ENCODE measurements at places on chromosomes 3 and 15.

DNA sequence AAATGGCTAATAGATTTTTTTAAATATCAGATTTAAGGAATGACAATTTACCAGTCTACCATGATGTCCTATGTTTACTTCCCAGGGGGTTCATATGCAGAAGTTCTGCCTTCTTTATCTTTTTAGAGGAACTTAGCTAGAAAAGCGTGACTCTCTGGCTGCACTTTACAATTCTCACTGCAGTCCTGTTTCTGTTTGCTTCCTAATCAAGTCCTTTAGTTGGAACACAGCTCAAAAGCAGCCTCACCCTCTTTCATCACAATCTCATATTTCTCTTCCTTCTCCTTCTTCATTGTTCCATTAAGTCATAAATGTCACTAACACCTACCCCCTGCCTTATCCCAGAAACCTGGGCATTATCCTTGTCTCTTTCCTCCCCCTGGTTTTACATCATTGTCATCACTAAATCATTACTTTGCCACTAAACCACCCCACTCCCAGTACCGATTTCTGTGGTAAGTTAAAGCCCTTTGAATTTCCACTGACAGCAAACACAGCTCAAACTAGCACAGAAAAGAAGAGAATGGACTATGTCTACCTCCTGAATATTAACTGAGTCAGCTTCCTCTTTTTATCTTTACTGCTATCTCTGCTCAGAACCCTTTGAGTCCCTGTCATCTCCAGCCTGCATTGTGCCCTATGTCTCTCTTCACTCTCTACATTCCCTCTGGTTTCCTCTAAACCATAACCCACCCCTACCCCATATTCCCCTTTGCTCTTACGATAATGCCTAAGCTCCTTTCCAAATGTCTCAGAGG, 13.8 kb upstream of the PPP4R2 start:
- no peak for DNase-seq

DNA sequence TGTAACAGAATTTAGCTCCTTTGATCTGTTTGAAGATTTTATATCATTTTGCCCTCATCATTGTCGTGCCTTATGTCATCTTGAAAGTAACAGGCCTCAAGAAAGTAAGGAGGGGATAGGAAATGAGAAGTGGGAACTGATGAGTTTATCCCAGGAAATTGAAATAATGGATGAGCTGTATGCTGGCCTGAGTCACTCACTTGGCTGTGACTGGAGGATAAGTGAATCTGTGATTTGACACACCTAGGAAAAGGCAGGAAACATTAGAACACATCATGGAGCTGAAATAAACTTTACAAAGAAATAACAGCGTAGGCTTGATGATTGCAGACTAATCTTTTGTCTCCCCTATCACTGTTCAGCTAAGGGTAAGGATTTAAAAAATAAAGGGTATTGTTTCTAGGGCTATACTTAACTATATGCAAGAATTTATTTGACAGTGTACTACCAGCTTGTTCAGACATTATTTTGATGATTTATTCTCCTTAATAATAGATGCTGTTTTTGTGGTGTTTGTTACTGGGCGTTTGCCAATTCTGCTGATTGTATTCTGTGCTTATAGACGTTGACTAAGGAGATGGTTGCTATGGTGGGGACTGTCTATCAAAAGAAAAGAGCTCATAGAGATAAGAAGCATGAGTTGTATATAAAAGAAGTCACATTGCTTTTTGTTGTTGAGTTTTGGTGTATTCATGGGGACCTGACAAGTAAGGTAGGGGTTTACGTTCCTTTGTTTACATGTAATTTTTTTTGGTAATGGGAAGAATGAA, 105.6 kb upstream of the ROPN1 start:
- DNase-seq = no peak

- DNase-seq = no peak
Measured at GRCh38 chr15:57406062-57406772, 29.9 kb downstream of the CGNL1 start.

GRCh38 chr15:78627348-78627747, 6.6 kb upstream of the CHRNA3 start:
- no peak for DNase-seq

GRCh38 chr3:17753632-17753992, 11.2 kb upstream of the TBC1D5 start:
- DNase-seq = no peak

DNA sequence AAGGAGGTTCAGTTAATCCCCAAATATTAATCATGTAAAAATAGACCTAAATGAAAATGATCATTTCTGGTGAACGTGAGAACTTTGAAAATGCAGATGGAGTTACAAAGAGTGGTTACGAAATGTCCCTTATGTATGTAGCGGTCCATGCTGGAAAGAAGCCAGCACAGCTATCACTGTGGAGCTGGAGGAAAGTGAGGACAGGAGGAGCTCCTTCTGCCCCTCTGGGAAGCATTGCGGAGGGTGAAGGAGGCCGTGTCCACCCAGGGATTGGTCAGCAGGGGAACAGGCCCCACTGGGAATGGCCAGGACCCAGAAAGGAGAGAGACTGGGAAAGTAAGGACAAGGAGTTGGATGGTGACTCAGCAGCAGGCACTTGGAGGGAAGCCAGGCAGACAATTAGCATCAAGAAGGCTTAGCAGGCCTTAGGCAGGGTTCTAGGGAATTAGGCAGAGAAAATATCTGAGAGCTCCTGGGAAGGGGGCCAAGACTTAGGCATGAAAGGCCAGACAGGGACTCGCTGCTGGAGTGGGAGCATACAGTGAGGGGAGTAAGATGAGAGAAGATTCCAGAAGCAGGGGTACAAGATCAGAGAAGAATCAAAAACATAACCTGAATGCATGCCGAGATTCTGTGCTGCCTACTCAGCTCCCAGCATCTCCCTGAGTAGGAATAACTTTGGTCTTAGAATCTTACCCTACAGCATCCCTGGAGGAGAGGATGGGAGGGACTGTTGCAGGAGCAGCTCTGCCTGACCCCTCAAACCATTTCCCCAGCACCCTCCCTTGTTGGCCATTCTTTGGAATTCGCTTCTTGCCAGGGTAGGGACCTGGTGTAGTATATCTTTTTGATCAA, 171.0 kb upstream of the UMPS start:
- peak; percentile 93 for DNase-seq

DNA sequence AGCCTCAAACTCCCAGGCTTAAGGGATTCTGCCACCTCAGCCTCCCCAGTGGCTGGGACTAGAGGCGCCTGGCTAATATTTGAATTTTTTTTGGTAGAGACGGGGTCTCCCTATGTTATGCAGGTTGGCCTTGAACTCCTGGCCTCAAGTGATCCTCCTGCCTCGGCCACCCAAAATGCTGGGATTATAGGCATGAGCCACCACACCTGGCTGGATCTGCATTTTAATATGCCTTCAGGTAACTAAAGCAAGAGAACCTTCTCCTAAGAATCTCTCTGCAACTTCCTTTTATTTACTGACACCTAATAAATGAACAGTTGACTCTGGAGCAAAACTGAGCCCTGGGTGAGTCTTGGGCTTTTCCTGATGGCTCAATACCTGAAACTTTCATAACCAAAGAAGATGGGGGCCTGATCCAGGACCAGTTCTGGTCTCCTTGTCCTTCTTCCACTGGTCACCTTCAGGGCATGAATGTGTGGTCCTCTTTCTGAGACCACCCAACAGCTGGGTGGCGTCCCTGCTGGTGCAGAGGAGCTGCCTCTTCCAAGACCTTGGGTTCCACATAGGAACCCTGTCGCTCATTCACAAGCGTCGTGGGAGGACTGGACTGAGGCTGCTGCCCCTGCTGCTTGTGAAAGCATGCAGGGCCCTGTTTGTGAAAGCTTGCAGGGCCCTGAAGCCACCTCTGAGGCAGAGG, 28.2 kb downstream of the CCR9 start:
- DNase-seq = no peak

GRCh38 chr15:91219206-91219605, 119.1 kb downstream of the SV2B start:
- no peak for DNase-seq

- no peak for DNase-seq
Measured at GRCh38 chr15:66939451-66940023, 125.9 kb upstream of the SMAD3 start.

DNA sequence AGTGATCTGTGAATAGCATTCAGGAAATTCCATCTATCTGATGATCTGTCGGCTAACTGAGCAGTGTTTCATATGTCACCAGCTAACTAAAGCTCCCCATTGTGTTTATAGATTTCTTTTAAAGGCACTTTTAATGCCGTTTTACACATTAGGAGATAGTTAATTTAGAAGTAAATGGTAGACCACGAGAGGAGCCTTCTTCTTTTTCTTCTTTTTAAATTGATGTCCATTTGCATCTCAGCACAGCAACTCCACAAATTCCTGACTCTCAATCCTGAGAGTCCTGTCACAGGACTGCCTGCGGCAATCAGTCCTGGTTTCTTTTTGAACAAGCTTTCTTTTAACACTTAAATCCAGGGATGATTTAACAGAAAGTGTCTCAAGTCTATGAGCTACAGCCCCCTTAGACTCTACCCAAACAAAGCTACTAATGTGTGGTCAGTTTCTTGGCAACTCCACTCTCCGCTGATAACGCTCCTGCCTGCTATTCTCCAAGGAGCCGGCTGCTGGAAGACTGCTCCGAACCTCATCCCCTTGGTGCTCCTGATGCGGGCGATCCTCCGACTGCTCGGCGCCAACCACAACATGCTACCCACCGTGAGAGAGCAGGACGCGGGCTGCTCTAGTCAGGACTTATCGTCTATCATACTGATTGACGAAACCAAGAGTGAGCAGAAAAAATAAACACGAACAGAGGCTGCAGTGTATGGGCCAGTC, 421.4 kb downstream of the MECOM start:
- DNase-seq = peak; percentile 86

- peak; percentile 4 for DNase-seq
Measured at GRCh38 chr3:122902326-122902725, 107.5 kb downstream of the SLC49A4 start.

GRCh38 chr3:12392101-12392878, 92.0 kb upstream of the TSEN2 start:
- no peak for DNase-seq

DNA sequence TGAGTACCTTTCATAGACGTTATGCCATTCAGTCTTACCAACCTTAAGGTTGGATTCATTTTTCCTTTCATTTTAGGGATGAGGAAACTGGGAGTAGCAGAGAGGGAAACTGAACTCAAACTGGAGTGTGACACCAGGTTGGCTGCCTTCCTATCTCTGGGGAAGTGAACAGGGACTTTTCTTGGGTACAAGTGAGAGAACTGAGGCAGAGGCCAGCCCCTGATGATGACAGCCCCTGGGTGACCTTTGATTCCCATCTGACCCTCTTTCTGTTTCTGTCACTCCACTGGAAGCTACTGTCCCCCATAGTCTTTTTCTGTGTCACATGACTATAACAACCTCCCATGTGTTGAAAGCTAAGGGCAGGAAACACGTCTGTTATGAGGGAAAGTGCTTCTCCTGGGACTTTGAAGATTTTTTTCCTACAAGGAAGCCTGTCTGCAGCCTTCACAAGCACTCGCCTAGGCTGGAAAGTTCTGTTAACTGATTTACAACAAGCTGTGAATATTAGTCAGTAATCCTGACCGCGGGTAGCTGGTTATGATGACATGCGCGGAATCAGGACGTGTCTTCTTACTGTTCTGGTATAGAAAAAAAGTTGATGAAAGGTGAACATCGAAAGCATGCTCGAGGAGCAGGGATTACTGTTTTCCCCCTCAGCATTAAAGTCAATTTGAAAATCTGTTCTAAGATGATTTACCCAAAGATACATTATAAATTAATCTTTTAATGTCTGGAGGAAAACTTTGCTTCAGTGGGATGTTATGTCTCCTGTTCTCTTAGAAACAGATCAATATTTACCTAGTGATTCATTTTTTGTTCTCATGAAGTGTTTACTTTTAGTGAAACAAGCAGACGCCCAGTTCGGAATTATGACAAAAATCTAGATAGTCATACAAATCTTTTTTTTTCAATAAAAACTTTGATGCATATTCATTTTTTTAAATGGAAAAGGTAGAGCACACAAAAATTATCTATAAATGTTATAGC, 31.5 kb downstream of the ABHD2 start:
- peak; percentile 95 for DNase-seq

DNA sequence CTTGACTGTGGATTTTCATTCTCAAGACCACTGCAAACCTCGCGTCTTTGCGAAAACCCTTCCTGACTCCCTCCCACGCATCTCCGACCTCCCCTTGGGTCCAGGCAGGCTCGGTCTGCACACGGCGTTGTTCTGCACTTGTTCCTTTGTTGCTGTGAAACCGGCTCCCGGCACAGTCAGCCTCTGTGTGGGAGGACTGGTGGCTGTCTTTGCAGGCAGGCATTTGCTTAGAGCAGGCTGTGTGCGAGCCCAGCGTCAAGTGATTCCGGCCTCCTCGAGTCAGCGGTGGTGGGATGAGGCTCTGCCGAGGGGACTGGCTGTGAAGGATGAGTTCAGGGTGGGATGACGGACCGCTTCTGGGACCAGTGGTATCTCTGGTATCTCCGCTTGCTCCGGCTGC, 102.6 kb upstream of the ROPN1 start:
- DNase-seq = no peak

GRCh38 chr15:99466701-99467337, 99.0 kb upstream of the MEF2A start:
- DNase-seq = no peak

- DNase-seq = no peak
Measured at GRCh38 chr3:8767667-8768363, 1.6 kb downstream of the OXTR start.

Data from brain microvascular endothelial cell (primary cell).